ENCODE measurements at places on chromosomes 7 and 10.
A peak's percentile ranks its signal among the peaks of the same experiment; 100 is the strongest.

GRCh38 chr10:133332936-133333699 is 3.6 kb downstream of the CALY start:
- no peak for DNase-seq

- no peak for DNase-seq
These were observed 4.0 kb upstream of the LEP start for GRCh38 chr7:128236924-128237586.

- peak; percentile 59 for DNase-seq
These were observed 73.9 kb upstream of the LEP start for GRCh38 chr7:128167042-128167701.

DNA sequence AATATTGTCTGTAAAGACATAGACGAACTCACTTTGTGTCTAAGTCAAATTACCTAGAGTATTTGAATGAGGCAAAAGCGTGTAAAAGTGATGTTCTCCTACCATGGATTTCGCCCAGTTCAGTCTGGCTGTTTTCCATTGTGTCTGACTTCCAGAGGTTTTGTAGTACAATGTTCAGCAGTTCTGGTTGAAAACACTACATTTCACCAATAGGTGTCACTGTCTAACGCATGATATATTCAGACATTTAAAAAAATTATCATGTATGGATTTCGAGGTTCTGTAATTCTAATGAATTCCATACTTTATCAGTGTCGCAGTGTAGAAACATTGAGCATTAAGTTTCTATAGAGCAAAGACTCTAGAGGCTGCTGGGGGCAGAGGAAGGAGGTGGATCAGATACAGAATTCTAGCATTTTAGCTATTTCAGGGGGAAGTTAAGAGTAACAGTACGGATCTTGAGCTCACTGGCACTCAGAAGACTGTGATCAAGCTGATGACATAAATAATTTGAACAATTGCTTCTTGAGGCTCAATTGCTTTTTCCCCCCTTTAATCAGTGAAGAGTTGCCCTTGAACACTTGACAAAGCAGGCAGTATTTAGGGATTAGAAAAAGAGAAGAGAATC is 196.9 kb upstream of the RHOBTB1 start:
- peak; percentile 5 for DNase-seq

DNA sequence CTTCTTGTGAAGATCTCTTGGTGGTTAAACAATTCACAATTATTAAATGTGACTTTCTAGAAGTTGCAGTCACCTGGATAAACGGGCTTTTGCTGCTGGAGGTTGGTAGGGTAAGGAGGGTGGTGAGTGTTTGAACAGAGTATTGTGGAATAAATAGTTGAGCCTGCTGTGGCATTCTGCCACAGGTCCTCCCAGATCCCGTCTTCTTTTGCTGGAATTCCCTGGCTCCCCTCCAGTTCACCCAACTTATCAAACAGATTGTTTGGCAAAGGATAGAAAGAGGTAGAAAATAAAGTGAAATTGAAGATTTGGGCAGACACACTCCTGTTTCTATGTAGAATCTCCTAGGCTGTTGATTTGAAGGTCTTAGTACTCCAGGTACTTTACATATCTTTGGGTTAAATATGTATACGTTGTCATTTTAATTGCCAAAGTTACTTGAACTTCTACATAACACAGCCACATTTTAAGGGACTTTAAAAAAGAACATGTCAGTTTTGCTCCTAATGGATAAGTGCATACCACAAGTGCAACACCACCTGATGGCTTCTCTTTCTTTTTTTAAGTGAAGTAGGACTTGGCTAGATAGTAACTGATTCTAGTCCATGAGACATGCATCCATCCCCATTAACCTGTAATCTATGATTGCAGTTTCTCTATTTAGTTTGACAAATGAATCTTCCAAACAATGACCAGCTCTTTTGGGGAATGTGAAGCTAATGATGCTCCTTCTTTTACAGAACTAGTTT is 83.0 kb downstream of the ARL4A start:
- peak; percentile 36 for DNase-seq

Data from NCI-H1105 (cell line).